ENCODE measurements at places on chromosomes 7 and 10.

GRCh38 chr7:25846722-25847121 lies 305.3 kb upstream of the NFE2L3 start:
- DNase-seq = peak; percentile 99

- no peak for DNase-seq
Measured at GRCh38 chr10:26887611-26888215, 27.0 kb upstream of the ABI1 start.

DNA sequence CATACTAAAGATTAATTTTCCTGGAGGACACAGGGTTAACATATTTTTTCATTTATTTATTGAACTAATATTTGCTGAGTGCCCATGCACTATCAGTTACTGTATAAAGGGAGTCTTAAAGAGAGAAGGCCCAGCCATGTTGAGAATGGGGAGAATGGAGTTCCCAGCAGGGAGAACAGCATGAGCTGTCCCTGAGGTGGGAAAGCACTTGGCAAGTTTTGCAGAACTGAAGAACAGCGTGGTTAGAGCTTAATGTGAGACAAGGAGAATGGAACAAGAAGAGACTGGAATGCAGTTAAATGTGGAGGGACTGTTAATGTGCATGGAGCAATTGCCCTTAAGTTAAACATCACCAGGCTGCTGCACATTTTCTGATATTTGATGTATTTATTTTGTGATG lies 435.4 kb downstream of the SUGCT start:
- peak; percentile 29 for DNase-seq

DNA sequence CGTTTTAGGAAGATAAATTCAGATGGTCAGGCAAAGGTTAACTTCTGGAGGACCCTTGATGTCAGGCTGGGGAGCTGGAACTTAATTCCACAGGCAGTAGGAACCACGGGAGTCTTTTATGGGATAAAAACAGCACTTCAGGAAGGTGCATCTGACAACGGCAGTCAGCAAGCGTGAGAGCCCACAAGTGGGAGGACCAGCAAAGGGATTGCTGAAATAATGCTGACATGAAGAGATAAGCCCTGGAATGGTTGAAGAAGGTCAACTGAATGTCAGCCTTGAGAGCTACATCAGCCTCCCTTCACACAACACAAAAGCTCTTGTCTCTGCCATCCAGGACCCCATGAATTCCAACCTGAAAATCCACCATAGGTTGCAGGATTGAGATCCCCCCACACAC lies 138.8 kb downstream of the SORCS1 start:
- no peak for DNase-seq

GRCh38 chr7:81221527-81222217 lies 302.8 kb upstream of the SEMA3C start:
- no peak for DNase-seq

GRCh38 chr10:97320480-97321031 lies 1.5 kb downstream of the FRAT1 start:
- DNase-seq = no peak

GRCh38 chr10:91788527-91788926 lies 9.7 kb upstream of the TNKS2 start:
- no peak for DNase-seq

- DNase-seq = no peak
Measured at GRCh38 chr10:30830315-30831230, 201.0 kb upstream of the LYZL2 start.

DNA sequence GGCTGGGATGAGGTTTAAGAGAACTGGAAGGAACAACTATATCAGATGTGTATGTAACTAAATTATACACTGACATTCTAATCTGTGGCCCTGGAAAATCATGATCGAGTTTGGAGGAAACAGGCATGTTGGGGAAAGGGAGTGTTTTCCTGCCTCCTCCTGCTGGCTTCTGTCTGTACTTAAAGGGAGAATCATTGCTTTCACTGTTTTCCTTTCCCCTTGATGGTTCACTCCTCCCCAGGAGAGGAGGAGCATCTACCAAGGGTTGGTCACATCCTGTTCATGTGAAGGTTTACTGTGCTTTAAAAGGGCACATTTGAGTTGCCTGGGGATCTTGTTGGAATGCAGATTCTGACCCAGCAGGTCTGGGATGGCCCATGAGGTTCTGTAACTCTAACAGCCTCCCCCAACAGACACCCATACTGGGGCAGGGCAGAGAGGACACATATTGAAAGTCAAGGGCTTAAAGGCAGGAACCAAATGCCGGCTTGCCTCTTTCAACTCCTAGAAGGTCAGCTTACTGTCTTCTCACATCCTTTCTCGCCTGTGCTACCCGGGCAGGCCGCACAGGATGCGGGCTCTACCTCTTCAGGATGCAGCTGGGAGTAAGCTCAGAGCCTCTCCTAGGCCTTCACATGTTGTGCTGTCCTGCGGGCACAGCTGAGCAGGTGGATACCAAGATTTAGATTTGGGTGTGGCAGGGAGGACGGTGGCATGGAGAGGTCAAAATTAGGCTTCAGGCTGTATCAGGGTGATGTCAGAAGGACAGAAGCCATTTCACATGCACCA lies 694.8 kb downstream of the KCNMA1 start:
- no peak for DNase-seq

DNA sequence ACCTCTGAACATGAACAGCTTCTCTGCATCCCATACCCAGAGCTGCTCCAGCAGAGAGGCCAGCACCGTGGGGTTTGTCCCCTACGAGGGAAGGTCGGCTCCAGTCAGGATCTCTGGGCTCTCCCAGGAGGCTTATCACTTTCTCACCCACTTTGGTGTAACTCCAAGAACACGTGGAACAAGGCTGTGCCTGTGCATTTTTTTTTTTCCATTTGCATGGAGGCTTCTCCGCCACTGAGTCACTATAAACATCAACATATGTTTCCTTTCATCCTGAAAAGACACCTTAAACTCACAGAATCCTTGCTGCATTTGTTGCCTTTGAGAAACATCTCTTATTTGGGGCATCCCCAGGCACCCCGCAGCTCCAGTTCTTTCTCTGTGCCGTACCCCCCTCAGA lies 29.4 kb upstream of the ECHDC3 start:
- peak; percentile 37 for DNase-seq

- no peak for DNase-seq
Measured at GRCh38 chr7:130479716-130480400, 12.0 kb upstream of the MEST start.

DNA sequence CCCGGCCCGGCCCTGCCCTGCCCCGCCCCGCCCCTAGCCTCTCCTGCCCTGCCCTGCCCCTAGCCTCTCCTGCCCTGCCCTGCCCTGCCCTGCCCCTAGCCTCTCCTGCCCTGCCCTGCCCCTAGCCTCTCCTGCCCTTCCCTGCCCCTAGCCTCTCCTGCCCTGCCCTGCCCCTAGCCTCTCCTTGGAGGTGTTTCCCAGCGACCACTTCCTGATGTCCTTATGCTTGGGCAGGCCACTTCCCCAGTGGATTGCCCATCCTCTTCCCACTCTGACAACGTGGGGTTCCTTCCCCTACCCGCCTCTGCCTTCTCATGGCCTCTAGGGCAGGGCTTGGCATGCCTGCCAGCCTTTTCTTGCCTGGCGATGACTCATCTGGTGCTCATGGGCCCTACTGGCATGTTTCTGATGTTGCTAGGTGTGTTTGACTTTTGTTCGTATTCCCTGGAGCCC lies 21.2 kb downstream of the PRXL2A start:
- DNase-seq = no peak

- DNase-seq = no peak
Measured at GRCh38 chr10:62306663-62307062, 38.0 kb upstream of the RTKN2 start.

DNA sequence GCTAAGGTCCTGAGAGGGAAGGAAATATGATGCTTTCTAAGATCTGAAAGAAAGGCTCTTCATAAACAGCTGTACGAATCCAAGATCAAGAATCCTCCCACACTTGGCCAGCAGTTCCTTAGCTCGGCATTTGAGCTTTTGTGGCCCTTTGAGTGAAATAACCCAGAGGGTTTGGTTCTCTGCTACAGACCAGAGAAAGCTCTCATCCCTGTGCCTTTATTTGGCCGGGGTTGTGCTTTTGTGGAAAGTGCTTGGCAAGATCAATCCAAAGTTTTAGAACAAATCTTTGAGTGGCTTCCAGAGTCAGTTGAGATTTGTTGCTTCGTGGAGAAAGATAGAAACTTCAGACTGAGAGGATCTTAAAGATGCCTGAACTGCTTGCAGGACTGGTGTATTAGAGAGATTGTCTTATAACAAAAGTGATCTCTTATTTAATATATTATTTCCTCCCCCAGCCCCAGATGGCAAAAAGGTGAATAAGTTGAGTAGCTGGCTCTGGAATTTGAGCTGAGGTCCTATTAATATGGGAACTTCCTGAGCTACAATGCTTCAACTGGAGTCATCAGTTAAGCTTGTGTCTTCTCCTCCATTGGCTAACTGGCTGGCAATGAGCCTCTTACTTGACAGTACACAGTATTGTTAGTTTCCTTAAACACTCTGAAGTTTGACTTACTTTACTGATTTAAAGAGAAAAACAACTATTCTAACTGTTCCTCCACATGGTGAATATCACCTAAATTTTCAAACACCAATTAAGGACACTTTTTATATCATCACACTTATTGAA lies 687.3 kb downstream of the MAGI2 start:
- no peak for DNase-seq

- no peak for DNase-seq
Measured at GRCh38 chr10:101766753-101767599, 8.9 kb downstream of the FGF8 start.

DNA sequence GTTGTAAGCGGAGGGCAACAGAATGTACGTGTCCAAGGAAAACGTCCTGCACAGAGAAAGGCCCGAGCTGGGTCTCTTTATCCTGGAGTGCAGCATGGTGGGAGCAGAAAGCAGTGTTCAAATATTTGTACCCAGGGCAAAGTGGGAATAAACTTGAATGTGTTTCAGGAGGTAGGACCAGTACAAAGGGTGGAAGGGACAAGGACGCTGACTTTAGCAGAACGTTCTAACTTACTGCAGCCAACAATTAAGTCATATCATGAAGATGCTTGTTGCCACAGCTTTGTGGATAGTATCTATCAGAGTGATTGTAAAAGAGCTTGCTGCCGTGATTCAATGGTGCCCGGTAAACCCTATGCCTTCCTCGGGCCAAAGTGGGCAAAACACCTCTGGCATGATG lies 30.5 kb upstream of the ZC3HAV1L start:
- DNase-seq = no peak

DNA sequence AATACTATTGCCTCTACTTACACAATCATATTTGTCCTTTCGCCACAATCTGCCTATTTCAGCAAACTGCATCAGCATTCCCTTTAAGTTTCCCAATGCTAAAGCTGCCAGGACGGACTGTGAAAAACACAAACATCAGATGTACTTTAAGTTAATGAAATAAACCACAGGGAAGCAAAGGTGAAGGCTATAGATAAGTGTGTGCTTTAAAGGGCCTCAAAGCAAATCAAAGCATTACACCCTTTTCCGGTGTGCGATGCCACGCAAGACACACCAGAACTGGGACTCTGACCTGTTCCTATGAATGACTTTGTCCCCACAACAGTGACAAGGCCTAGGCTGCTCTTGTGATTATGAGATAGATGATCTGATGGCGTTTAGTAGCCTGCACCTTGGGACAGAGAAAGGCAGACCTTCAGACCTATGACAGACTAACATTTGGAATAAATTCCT lies 23.4 kb downstream of the SLC26A3 start:
- peak; percentile 51 for DNase-seq

DNA sequence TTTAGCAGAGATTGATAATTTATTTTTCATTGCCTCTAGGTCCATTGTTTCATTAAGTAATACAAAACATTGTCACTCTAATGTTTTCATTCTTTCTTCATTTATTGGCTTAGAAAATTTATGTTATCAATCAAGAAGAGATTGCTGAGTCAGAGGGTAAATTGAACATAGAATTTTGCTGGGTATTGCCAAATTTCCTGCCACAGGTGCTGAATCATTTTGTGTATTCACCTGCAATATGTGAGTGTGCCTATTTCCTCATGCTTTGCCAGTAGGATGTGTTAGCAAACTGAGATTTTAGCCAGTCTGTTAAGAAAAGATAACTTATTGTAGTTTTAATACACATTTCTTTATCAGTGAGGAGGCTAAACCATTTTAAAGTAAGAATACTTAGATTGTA lies 38.0 kb downstream of the MARCHF5 start:
- DNase-seq = no peak

DNA sequence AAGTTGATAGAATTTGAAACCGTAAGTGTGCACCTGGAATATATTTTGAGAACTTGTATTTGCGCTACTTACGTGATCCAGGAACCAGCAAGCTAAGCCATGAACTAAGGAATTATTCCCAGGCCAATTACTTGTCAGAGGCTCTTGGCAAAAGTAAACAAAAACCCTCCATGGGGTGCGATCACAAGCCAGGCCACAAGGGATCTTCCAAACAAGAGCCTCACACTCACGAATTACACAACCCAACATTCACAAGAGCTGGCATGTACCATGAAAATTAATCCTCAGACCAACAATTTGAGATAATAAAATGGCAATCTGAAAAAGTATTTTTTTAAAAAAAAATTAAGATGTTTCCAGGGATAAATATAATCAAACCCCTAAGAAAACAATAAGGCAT lies 467.0 kb upstream of the AKR1E2 start:
- peak; percentile 50 for DNase-seq

DNA sequence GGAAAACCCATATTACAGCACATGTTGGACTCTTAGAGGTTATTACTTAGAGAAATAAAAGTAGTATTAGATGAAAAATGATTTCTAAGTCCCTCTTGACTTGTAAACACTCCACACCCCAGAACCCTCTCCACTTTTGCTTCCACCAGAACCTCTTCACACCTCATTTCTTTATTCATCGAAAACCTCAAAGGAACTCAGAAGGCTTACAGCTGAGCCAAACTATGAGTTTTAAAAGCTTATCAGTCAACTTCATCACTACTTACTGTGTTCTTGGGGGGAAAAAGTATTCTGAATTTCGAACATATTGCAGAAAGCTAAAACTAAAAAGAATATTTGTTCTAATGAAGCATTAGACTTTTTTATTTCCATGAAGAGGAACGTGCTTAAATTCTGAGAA lies 547.8 kb upstream of the STEAP1 start:
- no peak for DNase-seq

DNA sequence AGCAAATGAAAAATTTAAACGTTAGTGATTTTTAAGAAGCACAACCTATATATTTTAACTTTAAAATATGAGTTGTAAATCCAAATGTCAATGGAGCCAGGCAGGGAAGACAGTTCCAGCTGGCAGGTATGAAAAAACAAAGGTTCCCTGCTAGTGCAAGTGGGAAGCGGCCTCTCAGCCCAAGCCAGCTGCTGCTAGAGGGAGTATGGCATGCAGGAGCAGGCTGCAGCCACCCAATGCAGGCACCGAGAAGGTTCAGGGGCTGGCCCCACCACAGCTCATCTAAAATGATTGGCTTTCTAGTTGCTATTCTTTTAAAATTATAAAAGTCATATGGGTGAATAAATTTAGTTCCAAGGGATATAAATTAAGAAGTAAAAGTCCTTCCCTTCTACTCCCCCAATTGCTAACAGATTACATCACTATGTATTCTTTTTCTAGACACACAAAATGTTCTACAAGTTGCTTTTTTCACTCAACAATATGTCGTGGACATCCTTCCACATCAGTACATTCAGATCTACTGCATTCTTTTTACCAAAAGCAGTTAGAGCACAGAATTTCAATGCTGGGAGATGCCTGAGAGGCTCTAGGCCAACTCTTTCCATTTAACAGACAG lies 69.3 kb downstream of the SGMS1 start:
- DNase-seq = no peak

GRCh38 chr10:106830006-106830405 lies 334.5 kb downstream of the SORCS1 start:
- DNase-seq = no peak

- no peak for DNase-seq
Measured at GRCh38 chr10:13340068-13340467, 8.0 kb downstream of the SEPHS1 start.

Measured in amniotic epithelial cell (primary cell).